ENCODE measurements at places on chromosomes 4 and X.

GRCh38 chrX:125681058-125681457 lies 361.4 kb downstream of the TEX13C start:
- no peak for DNase-seq

GRCh38 chr4:13542577-13543031 lies 1.7 kb downstream of the NKX3-2 start:
- no peak for DNase-seq

DNA sequence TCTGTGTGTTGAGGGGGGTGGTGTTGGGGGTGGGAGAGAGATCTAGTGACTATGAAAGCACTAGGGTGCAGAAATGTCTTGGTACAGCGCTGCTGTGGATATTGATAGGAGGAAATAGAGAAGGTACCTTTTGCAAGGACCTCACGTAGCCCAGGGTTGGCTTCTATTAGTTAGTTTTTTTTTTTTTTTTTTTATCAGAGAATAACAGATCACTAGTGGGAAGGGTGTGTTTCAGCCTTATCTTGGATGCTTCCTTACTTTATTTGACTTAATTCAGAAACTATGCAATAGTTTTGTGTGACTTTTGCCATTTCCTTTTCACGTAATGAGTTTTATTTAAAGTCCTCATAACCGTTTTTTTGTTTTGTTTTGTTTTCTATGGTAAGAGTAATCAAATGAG lies 16.4 kb upstream of the PGRMC2 start:
- DNase-seq: no peak

- no peak for DNase-seq
Observed at GRCh38 chrX:54359408-54359807, 1.6 kb upstream of the WNK3 start.

- DNase-seq: no peak
Observed at GRCh38 chr4:577499-578450, 1.7 kb upstream of the TMEM271 start.

- no peak for DNase-seq
Observed at GRCh38 chr4:8756816-8757215, 114.8 kb downstream of the HMX1 start.

DNA sequence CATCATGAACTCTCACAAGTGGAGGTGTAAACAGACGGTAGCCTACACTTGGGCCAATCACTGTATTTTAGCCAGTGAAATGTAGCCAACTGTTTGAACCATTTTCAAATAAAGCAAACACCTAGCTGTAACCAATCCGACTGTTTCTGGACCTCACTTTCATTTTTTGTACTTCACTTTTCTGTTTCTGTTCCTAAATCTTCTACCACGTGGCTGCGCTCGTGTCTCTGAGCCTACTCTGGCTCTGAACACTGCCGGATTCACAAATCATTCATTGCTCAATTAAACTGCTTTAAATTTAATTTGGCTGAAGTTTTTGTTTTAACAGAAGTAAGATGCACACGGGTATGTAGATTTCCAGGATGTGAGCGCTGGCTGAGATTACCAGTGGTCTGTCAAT lies 319.1 kb downstream of the RAPGEF2 start:
- peak; percentile 6 for DNase-seq

DNA sequence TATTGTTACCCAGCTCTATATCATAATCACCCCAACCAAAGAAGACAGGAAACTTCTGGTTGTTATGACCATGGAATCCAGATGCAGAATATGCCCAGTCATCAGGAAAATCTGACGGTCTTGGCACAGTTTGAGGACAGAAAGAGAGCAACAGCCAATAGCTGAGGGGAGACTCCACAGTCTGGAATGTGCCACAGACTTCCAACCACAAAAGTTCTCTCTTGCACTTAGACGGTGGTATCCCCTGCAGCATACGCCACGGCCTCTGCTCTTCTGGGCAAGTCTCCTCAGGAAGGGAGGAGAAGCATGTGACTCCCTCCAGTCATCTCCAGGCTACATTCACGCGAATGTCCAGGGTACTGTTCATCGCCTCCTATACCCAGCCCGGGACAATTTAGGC lies 18.4 kb downstream of the ZNF827 start:
- no peak for DNase-seq

DNA sequence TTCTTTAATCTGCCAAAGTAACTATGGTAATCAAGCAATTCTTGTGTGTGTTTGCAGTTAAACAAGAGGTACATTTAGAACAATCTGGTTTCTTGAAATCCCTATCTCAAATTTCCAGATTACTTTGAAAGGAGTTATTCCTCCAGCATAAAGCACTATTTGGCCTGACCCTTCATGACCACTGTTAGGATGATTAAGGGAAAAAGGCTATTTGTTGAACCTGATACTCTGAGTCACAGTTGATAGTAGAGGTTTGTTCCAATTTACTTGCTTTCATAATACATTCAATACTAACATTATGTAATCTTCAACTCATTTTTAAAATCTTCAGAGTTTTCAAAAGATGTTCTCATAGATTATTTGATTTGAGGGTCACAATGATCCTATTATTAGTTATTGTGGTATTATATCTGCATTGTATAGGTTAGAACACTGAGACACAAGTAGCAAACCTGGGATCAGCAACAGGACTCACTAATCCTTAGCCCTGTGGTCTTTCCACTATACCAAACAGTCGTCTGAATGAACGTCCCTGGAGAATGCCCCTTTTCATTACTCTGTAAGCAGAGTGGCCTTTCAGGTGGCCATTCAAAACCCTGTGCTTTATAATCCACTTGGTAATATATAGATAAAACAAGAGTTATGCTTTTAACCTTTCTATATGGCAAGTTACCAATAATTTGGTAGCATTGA lies 8.1 kb upstream of the NDST4 start:
- no peak for DNase-seq

DNA sequence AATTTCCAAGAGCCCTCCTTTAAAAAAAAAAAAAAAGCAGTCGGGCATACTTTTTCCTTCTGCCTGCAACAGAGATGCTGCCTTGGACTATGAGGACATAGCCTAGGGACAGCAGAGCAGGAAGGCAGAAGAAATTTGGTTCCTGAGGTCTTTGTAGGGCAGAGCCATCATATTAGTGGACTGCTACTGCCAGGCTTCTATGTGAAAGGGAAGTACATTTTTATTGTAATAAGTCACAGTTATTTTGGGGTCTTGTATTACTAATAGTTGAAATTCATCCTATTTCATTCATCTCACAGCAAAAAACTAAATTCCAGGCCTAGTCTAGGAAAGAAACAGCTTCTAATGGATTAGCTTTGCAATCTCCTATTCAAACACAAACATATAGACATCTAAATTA lies 211.2 kb downstream of the NSUN7 start:
- DNase-seq: no peak

GRCh38 chr4:102616636-102617035 lies 115.5 kb downstream of the NFKB1 start:
- DNase-seq: no peak

DNA sequence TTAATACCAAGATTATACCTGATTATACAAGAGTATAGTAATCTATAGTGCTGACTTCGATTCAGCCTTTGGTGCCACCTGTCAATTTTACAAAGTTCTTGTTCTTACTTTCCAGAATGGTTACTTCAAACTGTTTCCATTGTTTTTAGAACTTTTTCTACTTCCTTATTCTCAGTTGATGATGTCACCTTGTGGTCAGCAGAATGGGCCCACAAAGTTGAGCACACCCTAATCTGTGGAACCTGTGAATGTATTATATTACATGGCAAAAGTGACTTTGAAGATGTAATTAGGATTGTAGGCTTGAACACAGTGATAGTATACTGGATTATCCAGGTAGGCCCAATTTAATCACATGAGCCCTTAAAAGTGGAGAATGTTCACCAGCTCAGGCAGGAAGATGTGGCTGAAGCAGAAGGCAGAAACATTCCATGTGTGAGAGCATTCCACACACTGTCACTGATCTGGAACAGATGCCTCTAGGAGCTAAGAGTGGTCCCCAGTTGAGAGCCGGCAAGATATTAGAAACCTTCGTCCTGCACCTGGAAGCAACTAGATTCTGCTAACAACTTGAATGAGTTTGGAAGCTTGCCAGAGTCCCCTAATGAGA lies 6.3 kb upstream of the SGMS2 start:
- peak; percentile 74 for DNase-seq

DNA sequence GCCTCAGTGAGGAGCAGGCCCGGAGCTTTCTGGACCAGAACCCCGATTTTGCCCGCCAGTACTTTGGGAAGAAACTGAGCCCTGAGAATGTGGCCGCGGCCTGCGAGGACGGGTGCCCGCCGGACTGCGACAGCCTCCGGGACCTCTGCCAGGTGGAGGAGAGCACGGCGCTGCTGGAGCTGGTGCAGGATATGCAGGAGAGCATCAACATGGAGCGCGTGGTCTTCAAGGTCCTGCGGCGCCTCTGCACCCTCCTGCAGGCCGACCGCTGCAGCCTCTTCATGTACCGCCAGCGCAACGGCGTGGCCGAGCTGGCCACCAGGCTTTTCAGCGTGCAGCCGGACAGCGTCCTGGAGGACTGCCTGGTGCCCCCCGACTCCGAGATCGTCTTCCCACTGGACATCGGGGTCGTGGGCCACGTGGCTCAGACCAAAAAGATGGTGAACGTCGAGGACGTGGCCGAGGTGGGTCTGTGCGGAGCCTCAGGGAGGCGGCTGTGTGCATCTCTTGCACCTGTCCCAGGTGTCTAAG lies 323 bp downstream of the PDE6B start:
- DNase-seq: no peak

- no peak for DNase-seq
Observed at GRCh38 chrX:149939655-149939904, 1.3 kb upstream of the EOLA2 start.

- DNase-seq: peak; percentile 69
Observed at GRCh38 chr4:74661427-74662201, 132.7 kb downstream of the BTC start.

GRCh38 chr4:20658456-20658855 lies 41.8 kb upstream of the PACRGL start:
- no peak for DNase-seq

- DNase-seq: no peak
Observed at GRCh38 chr4:143016171-143016570, 168.5 kb upstream of the USP38 start.

GRCh38 chr4:185582651-185583400 lies 47.5 kb upstream of the PDLIM3 start:
- DNase-seq: no peak

DNA sequence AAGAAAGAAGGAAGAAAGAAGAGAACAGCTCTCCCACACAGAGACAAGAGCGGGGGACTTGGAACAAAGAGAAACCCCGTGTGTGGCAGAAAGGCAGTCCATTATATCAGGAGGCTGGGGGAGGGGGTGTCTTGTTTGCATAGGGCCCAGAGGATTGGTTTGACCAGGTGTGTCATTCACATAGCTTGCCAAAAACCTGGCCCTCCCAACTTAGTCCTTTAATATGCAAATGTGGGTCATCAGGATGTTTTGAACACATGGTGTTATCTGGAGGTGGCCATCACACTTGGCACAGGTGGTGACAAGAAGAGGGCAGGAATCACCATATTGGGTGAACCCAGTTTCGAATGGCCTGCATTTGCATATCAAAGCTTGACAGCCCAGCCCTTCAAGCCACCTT lies 111.7 kb downstream of the LINC00632 start:
- DNase-seq: no peak

- no peak for DNase-seq
Observed at GRCh38 chrX:98141466-98141865, 1257.8 kb downstream of the RPA4 start.

DNA sequence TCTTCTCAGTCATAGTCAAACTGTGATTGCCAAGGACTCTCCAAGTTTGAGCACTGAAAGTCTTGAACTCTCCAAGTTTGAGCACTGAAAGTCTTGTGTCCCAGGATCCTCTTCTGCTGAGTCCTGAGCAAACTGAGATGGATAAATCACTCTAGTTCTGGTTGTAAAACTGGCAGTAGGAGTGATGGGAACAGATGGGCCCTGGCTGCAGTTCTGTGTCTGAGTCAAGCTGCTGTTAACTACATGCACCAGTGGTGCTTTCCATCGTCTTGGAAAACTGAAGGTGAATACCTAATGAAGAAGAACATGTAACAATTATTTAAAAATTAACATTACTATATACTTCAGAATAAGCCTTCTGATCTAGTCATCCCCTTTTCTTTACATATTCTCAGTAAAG lies 27.6 kb upstream of the KCNIP4 start:
- DNase-seq: no peak

- no peak for DNase-seq
Observed at GRCh38 chr4:140621161-140621560, 52.4 kb upstream of the UCP1 start.

DNA sequence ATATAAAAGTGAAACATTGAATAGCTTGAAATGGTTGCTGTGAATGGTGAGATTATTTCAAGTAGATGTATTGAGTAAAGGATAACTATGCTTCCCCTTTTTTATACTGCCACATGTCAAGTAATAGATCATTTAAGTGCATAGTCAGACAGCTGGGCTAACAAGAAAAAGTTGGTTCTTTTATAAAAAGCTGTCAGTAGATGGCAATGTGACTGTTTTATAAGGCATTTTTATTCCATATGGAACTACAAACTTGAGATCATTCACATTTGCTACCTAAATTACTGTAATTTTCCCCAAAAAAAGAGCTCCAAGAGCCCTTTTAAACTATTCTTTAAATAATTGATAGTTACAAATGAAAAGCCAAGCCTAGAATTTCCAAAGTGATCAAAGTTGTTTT lies 831.0 kb downstream of the C4orf33 start:
- no peak for DNase-seq

GRCh38 chr4:6367371-6367851 lies 97.8 kb downstream of the WFS1 start:
- DNase-seq: no peak

- DNase-seq: no peak
Observed at GRCh38 chr4:147103403-147103946, 157.8 kb upstream of the TTC29 start.

GRCh38 chrX:136185401-136186022 lies 38.2 kb downstream of the FHL1 start:
- DNase-seq: no peak

DNA sequence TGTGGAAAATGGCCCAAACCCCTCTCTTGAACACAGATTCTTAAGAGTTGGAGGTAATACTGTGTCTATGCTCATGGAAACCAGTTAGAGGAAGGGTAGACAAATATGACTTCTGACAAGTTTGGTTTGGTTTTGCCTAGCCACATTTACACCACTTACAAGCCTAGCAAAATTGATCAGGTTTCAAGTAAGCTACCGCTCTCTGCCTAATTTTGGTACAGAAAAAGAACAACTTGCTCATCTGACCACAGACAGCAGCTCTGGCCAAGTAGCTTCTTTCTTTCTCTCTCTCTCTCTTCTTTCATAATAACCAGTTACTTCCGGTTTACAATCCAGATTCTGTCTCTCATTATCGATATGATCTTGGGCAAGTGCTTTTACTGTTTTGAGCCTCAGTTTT lies 260.0 kb downstream of the GLUD2 start:
- DNase-seq: no peak

- DNase-seq: no peak
Observed at GRCh38 chr4:69830560-69831269, 29.2 kb downstream of the SULT1E1 start.

Measured in CD14-positive monocyte (primary cell).